Stimulated activated CD4-positive, alpha-beta T cell treated with anti-CD3 and anti-CD28 coated beads, Interleukin-4, amount 100 ng/mL, for 24 hours (primary cell): ENCODE measurements at places on chromosomes 13 and 19.

- DNase-seq, result peak; percentile 84
Measured at GRCh38 chr19:7533925-7534480, 1.5 kb upstream of the PNPLA6 start.

GRCh38 chr19:5882421-5882968, 12.2 kb upstream of the FUT5 start:
- no peak for DNase-seq

DNA sequence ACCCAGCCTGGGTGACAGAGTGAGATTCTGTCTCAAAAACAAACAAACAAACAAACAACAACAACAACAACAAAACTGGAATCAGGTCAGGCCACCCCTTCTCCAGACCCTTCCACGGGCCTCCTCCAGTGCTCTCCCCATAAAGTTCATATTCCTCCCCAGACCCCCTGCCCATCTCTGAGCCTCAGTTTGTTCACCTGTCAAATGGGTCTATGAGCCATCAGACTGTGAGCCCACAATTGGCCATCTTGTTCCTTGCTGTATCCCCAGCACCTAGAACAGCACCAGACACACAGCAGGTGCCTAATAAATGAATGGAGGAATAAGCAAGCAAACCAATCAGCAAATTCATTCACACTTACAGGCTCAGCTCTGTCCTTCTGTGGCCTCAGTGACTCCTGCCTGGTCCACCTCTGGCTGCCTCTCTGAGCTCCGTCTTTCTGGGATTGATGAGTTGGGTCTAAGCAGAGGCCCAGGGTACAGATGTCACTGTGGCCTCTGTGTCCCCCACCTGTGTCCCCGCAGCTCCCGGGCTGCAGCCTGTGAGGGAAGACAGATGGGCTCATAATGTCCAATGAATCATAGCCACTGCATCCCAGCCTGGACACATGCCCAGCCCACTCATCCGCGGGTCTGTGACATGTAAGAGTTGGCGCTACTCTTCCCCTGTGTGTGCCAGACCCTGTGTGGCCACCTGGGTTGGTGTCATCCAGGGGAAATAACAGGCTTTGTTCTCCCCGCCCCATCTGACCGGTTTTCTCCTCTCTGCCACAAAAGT, 19.6 kb upstream of the PTPRS start:
- no peak for DNase-seq

GRCh38 chr19:13788991-13789390, 6.3 kb upstream of the ZSWIM4 start:
- DNase-seq, result no peak

DNA sequence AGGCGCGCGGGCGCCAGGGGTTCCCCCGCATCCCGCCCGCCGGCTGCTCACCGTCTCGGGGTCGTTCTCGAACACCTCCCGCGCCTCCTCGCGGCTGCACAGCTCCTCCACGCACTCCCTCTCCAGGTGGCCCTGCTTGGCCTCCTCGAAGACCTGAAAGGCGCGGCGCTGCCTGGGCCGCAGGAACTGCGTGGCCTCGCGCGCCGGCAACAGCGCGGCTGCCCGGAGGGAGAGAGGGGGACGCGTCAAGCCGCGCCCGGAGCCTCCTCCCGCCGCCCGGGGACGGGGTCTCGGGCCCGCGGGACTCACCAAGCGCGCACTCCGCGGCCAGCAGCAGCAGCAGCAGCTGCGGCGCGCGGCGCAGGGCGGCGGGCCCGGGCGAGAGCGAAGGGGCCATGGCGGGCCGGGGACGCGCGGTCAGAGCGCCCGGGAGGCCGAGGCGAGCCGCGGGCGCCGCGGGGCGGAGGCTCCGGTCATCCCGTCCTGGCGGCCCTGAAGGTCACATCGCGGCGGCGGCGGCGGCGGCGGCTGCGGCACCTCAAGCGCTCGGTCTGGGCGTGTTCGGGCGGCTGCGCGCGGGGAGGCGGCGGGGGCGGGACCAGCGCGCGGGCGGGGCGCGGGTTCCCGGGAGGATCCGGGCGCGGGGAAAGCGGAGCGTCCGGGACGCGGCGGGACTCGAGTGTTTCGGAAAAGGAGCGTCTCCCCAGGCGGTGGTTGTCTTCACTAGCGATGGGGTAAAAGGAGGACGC, at the start of gene GAS6:
Gene GAS6 (minus strand): TSS at position 553 of the 749 bp plus-strand sequence. CDS start 156 bp downstream, at position 397.
- DNase-seq, result no peak

GRCh38 chr19:49879243-49879963, 1.9 kb downstream of the TBC1D17 start:
- DNase-seq, result no peak

- DNase-seq, result no peak
Measured at GRCh38 chr13:95955719-95956118, 97.5 kb downstream of the UGGT2 start.

- no peak for DNase-seq
Measured at GRCh38 chr13:40480915-40481516, 185.4 kb downstream of the FOXO1 start.

GRCh38 chr13:44302940-44303575, 70.6 kb upstream of the SERP2 start:
- DNase-seq, result no peak

DNA sequence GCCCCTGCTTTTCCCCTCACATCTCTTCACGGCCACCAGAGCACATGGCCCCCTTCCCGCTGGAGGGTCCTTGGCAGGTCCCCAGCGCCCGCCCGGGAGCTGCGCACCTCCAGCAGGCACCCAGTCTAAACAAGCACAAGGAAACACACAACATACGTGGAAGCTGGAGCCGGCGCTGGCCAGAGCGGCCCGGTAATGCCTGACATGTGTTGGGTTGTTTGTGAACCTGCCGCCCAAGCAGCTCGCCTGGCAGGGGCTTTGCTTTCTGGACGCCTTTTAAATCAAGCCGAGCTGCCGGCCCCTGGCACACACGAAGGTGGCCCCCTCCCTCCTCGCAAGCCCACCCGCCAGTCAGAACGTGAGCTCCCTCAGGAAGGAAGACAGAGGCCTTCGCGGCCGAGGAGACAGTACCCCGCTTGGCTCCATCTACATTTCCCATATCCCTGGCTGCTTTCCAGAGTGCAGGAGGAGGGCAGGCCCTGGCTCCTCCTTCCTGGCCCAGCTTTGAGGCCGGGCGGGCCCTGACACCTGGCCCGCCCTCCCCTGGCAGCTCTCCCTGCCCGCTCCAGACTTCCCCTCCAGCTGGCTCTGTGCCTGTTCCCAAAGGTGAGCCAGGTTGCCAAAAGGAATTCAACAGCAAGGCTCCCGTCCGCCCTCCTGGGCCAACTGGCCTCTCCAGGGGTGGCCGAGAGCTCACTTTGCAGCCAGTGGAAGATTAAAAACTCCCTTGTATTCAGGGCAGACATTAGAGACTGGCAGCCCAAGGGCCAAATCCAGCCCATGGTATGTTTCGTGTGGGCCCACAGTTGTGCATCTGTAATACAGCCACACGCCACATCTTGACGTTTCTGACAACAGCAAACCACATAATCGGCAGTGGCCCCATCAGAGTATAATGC, 28.7 kb downstream of the COMP start:
- no peak for DNase-seq

DNA sequence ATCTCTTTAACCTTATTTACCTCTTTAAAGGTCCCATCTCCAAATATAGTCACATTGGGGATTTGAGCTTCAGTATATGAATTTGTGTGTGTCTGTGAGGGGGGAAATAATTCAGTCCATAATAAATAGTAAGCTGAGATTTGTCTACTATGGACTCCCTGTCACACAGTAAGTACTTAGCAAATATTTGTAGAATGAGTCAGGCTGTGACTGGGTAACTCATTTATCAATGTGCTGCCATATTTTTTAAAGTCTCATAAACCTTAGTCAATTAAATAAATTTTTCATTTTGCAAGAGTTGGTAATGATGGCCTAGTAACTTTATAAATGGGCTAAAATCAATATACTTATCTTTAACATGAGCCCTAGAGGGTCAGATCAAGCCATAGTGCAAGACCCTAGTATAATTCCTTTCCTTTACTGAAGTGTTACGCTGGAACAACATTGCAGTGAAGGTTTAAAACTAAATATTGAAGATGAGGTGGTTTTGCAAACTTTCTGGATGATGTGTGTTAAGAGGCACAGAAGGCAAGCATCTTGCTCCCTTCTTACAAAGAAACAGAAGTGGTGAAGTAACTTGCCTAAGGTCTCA, 305.1 kb downstream of the KCNRG start:
- DNase-seq, result no peak

DNA sequence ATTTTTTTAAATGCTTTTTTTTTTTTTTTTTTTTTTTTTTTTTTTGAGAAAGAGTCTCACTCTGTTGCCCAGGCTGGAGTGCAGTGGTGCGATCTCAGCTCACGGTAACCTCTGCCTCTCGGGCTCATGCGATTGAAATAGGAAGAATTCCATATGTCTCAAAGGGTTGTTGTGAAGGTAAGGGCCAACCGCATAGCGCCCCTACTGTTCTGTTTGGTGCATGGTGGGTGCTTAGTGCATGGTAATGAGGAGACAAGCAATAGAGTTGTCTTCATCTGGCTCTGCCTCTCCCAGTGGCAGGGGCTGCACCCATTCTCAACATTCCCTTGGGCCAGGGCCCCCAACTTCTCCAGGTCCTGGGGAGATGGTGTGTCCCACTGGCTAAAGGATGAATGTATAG, 68.7 kb downstream of the RASL11A start:
- peak; percentile 42 for DNase-seq

GRCh38 chr19:44476559-44477408, 23.5 kb downstream of the ZNF180 start:
- DNase-seq, result no peak
